Hematopoietic multipotent progenitor cell treated with erythropoietin and hydrocortisone succinate and interleukin-3 and kit ligand, for 15 days (in vitro differentiated cells): ENCODE measurements at places on chromosomes 6 and 20.

DNA sequence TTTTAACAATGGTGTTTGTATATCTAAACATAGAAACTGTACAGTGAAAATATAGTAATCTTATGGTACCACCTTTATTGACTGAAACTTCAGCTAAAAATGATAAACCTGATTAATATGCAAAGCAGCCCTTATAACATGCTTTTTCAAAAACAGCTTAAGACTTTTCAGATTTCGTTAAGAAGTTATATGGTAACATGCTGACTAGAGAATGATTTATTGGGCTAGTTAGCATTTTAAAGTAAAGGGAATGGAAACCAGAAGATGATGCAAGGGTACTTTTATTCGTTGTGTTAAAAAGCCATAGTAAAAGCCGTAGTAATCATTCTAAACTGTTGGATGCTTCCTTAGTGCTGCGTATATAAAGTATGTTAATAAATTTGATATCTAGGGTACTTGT is 50.5 kb downstream of the CBFA2T2 start:
- no peak for DNase-seq

DNA sequence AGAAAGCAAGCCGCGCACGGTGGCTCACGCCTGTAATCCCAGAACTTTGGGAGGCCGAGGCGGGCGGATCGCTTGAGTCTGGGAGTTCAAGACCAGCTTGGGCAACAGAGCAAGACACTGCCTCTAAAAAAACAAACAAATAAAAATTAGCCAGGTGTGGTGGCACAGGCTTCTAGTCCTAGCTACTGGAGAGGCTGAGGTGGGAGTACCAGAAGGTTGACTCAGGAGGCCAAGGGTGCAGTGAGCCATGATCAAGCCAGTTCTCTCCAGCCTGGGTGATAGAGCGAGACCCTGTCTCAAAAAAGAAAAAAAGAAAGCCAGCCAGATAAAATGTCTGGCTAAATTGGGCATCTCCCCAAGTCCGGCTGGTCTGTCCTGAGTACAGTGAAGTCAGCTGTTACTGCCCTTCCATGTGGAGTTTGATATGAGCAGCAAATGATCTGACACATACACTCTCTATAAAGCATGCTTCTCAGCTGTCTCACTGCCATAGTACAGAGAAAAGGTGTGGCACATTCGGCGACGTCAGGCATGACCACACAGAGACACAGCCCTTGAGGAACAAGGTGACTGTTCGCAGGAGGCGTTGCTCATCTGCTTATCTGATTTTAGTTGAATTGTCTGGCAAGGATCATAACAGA is 13.0 kb downstream of the CD83 start:
- DNase-seq: no peak

GRCh38 chr20:8933381-8933807 is 135.5 kb upstream of the PLCB4 start:
- no peak for DNase-seq

GRCh38 chr6:52594221-52594620 is 17.4 kb upstream of the TRAM2 start:
- DNase-seq: no peak

- no peak for DNase-seq
These were observed 128.4 kb upstream of the ESR1 start for GRCh38 chr6:151679081-151679480.

GRCh38 chr20:49712118-49712517 is 1.6 kb downstream of the B4GALT5 start:
- DNase-seq: no peak

DNA sequence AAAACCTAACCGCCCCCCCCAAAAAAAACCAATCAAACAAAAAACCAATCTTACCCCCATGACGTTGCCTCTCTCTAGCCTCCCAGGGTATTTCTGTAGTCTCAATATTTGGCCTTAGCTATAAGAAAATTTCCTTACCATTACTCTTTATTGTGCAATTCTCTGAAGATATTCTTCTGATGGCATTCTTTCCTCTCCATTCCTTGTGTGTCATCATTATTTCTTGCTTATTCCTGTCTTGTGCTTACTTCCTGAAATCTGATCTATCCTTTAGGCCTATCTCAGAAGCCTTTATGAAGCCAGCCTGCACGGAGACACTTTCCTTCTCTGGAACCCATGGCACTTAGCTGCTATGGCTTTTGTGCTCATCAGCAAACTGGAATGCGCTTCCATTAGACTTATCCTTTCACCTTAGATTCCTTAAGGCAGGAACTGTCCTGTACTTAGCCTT is 65.9 kb upstream of the DDR1 start:
- DNase-seq: no peak

- DNase-seq: no peak
These were observed 35.0 kb downstream of the FOXF2 start for GRCh38 chr6:1424306-1424927.

DNA sequence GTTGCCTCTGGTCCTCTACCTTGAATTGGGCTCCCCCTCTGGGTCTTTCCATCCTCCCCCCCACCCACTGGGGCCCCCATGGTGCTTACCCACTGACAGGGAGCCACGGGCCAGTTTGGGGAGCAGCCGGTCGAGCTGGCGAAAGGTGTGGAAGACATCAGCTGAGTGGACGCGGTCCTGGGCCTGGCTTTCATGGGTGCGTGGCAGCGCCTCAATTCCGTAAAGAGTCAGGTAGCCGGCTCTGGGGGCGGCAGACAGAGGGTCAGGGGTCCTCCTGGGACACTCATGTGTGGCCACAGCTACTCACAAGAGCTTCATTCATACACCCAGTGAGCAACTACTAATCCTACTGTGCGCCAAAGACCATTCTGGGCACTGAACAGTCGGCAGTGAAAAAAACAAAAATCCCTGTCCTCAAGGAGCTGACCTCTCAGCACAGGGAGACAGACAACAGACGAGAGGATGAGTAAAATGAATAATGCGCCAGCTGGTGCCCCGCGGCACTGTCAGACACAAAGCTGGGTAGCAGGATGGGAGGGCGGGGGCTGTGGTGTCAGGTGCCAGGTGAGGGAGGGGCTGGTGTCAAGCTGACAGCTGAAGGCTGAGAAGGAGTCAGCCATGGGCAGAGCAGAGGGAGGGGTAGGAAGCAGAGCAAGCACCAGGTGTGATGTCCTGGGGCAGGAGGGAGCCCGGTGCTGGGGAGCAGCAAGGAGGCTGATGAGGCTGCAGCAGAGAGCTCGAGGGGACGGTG is 28.3 kb downstream of the PTGIS start:
- DNase-seq: no peak

- DNase-seq: no peak
These were observed 388.0 kb downstream of the GJA1 start for GRCh38 chr6:121823437-121823851.

DNA sequence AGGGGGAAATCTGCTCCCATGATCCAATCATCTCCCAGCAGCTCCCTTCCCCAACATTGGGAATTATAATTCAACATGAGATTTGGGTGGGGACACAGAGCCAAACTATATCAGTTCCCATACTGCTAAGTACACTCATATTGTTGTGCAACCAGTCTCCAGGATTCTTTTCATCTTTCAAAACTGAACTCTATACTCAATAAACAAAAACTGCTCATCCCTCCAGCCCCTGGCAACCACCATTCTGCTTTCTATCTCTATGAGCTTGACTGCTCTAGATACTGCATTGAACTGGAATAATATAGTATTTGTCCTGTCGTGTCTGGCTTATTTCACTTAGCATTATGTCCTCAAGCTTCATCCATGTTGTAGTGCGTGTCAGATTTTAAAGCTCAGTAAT is 42.9 kb downstream of the STX11 start:
- DNase-seq: no peak

DNA sequence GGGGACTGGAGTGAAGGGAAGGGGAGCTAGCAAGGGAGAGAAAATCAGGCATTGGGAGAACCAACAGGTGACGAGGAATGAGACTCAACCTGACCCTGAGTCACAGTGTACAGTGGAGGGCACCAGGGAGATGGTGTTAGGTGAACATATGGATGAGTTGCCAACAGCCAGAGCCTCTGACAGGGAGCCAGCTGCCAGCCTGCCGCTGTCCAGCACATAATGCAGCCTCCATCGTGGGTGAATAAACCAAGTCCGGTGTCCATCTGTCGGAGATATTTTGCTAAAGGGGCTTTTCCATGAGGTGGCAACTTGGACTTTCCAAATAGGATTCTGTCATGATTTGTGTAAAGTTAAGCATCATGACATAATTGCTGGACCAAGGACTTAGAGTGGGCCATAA is 88.1 kb downstream of the CDH4 start:
- DNase-seq: no peak
